C1 segment of cervical spinal cord (tissue), 14 donors: ENCODE measurements at places on chromosomes 12 and 14.

DNA sequence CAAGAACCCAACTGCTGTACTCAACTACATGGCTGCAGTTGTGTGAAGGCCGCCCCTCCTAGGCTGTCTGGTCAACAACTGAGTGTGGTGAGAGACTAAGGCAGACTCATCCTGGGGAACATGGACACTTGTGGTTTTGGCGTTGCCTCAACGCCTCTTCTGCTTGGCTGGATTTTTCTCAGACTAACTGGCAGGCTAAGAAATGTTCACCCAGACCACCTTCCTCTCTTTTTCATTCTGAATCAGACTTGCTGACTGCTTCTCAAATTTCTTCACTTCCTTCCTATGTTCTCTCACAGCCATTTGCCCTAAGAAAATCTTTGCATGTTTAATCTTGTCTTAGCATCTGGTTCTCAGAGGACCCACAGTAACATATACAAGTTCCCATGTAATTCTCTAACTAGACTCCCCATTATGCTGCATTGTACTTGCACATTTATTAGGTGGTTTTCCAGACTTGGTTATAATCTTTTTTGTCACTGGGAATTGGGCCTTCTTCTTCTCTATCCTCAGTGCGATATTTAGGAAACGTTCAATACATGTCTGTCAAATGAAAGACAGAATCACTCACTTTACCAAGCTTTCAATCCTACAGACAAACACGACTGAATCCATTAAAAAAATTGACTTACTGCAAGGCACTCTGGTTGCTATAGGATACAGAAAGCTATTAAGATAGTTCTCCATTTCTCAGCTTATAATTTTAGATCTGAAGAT is 327.6 kb downstream of the CCER1 start:
- DNase-seq, result no peak

DNA sequence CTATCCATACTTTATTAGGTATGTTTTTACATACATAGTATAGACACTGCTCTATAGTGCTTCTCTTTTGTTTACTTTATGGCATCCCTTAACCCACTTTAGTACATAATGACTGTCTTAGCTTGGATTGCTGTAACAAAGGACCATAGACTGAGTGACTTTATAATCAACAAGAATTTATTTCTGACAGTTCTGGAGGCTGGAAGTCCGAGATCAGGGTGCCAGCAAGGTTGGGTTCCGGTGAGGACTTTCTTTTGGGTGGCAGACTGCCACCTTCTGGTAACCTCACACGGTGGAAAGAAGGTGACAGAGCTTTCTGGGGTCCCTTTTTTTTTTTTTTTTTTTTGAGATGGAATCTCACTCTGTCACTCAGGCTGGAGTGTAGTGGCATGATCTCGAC is 48.6 kb upstream of the PPM1H start:
- no peak for DNase-seq

DNA sequence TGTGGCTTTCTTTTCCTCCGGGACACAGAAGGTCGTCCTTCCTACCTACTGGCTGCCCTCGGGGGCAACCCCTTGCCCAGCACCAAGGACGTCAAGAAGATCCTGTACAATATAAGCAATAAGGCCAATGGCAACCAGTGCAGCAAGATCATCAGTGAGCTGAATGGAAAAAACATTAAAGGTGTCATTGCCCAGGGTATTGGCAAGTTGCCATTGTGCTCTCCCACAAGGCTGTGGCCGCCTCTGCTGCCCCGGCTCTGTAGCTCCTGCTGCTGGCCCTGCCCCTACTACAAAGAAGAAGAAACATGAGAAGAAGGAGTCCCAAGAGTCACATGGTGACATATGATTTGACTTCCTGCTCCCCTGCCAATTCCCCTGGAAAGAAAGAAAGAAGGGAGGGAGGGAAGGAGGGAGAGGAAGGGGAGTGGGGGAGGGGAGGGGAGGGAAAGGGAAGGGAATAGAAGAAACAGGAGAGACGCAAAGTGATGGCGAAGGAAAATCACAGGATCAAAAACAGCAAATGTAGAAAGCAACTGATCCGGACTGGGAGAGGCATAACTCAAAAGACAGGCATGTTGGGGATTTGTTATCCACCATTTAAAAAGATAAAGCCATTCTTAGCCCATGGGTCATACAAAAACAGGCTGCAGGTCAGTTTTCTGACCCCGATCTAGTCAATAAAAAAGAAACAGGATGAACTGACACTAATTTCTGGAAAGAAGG is 61.3 kb upstream of the RESF1 start:
- DNase-seq, result no peak

DNA sequence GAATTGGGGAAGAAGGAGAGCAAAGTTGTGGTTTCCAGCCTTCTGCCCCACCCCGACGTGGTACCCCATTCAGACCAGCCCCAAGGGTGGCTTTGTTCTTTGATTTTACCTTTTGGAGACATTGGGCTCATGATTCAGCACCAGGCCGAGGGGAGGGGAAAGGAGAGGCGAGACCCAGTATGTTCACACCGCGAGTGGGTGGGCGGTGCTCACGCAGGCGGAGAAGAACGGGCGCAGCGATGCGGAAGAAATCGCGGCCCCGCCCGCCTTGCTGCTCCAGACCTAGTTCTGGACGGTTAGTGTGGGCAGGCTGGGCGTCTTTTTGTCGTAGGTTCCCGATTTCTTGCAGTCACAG is 963 bp downstream of the ATL1 start:
- peak; percentile 85 for DNase-seq

DNA sequence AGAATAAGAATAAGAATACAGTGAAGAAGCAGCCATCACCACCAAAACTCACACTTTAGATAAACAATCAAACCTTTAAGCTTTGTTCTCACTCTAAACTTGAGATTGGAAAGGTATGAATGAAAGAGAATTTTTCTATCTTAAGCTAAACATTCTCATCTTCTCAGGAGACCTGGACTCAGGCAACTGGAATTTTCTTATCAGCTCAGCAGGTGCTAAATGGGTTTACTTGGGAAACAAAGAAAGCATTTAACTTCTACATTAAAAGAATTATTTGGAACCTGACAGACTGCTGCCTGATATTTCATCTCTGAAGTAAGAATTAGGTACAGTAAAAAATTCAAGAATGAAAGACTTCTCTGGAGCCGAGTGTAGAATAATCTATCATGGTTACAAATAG is 20.7 kb upstream of the KERA start:
- no peak for DNase-seq

DNA sequence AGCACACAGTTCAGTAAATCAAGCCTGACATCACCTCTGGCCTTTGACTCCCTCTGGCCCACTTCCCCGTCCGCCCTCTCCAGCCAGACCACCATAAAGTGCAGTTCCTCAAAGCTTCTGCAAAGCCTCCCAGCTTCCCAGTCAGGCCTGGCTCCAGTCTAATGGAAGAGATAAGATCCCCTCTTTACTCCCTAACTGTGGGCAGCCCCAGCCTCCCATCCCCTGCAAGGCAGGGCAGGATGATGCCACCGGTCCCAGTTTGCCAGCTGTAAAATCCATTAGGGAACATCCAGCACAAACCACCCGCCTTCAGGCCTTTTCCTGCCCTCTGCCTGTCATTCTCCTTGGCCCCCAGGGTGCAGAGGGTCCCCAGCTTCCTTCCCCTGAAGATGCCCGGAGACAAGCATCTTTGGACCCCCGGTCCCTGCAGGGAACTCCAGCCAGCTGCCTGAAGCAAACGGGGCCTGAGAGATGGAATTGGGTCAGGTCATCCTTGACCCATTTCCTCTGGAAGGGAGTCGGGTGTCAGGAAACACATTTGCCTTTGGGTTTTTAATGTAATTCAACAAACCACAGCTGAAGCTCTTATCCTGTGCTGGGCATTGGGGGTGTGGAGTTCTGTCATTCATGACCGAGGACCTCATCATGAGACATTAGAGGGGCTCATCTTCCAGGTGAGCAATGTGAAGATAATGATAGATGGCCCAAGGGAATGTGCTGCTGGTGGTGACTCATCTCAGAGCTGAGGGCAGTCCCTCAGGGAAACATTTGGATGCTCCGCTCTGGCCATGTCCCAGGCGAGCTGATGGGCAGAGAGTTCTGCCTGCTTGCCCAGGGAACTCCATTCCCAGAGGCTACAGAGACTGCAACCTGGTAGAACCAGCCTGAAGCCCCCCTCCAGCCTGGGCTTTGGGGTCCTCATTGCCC is 93.8 kb upstream of the CLMN start:
- DNase-seq, result no peak

DNA sequence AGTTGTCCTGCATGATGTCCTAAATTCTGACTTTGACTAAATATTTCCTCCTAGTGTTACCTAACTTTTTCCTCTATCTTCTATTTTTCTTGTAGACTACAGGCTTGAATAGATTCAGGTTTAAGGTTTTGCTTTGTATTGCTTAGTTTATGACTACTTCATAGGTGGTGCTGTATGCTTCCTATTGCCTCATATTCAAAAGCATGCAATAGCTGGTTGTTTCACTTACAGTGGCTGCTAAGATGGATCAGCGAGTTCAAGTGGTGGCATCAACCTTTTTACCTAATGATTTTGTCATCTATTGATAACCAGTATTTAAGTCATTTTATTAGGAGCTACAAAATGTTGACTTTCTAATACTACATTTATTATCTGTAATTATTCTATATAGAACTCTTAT is 36.3 kb upstream of the BICD1 start:
- DNase-seq, result no peak

- no peak for DNase-seq
Observed at GRCh38 chr12:87140262-87140661, 884.1 kb upstream of the MGAT4C start.

DNA sequence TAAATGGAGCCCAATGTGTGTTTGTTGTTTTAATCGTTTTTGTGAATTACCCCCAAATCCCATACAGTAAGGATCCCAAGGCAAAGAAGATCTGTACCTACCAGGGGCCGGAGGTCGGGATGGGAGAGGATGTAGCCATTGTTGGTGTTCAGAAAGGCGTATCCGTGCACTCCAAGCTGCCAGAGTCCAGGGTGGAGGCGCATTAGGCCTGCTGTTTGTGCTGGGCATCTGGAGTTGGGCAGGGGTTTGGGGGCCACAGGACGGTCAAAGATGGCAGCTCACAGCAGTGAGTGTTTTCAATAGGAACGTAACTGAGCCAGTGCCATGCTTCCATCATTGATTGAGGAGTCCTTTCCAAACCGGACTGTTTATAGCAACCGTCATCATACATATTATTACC is 40.2 kb downstream of the CACNA2D4 start:
- DNase-seq, result no peak

- no peak for DNase-seq
Observed at GRCh38 chr12:46553911-46554310, 181.3 kb upstream of the SLC38A2 start.

GRCh38 chr14:89013098-89013504 is 188.7 kb downstream of the TTC8 start:
- DNase-seq, result no peak

GRCh38 chr12:103779410-103780092 is 61.5 kb downstream of the NT5DC3 start:
- no peak for DNase-seq

GRCh38 chr12:81465876-81466275 is 293.3 kb downstream of the PPFIA2 start:
- no peak for DNase-seq

DNA sequence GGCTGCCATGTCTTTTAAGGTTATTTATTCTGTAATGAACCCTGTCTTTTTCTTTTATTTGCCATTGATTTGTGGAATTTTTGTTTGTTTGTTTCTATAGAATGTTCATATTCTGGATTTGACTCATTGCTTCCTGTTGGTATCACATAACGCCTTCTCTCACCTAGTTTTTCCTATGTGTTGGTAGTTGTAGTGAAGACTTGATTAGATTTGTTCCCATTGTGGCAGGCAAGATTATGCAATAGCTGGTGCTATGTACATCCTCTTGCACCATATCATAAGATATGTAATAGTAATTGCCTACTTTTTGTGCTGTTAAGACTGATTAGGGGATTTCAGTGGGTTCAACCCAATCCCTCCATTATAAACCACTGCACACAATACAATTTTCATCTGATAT is 3.9 kb upstream of the KRT6B start:
- DNase-seq, result no peak

DNA sequence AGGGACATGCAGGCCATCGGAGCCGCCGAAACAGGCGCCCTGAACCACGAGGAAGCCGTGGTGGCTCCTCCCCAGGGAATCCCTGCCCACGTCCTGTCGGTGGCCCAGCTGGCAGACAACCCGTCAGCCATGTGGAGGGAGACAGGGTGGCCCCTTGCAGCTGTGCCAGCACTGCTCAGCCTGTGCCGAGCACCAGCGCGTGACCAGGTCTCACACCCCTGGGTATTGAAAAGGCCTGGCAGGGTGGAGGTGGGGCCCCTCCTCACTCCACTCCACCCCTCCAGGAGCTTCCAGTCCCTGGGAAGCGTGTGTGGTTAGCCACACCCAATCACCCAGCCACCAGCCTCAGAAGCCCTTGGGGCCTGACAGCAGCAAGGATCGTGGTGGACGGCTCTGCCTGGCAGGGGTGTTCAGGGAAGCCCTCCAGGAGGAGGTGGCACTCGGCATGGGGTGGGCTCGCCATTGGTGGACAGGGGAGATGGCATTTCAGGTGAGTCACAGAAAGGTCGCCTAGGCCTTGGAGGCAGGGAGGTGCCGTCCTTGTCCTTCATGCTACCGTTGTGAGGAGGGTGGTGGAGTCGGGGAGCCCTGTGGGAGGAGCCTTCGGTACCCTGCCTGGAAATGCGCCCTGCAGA is 12.3 kb upstream of the DLK1 start:
- DNase-seq, result no peak

GRCh38 chr14:23389396-23389795 is 12.6 kb downstream of the CMTM5 start:
- DNase-seq, result no peak

GRCh38 chr12:52956987-52957386 is 8.1 kb downstream of the KRT18 start:
- DNase-seq, result no peak

- no peak for DNase-seq
Observed at GRCh38 chr12:129579879-129580278, 323.9 kb downstream of the TMEM132D start.

GRCh38 chr12:6869049-6870021 is 2.0 kb downstream of the TPI1 start:
- peak; percentile 64 for DNase-seq

DNA sequence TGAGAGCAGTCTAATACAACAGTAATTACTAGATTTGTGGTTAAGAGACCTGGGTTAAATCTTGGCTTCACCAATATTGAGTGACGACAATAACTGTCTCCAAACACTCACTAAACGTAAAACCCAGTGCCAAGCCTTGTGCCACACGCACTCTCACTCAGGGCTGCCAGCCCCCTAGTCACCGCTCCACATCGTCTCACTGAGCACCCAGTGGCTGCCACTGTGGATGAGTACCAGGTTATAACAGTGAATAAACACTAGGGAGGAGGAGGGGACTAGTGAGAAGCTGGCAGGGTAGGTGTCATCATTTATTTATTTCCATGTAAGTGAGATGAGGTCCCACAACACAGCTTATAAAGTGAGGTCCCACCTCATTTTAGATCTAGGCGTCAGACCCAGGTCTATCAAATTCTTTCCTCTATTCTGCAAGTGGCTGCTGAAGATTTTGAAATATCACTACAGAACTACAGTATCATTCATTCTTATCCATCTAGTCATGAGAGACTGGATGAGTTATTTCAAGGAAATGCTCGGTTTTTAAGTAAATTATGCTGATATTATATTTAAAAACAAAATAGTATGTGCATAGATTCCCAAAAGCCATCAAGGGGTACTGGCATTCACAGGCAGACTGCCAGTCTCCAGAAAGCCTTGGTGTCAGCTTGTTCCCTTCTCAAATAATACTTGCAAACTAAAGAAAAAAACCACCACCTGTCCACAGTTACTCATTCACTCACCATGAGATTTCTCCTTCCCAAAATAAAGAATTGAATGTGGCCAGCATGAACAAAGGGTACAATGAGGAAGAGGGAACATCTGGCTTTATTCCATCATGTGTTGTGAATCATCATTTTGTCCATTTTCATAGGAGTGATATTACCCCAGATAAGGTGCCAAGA is 84.0 kb downstream of the PTPN21 start:
- no peak for DNase-seq

GRCh38 chr12:29782871-29783772 is 620 bp downstream of the TMTC1 start:
- DNase-seq, result peak; percentile 46
